ENCODE measurements at places on chromosomes 3 and 15. TPM values are rescaled to one million over a fixed set of nuclear protein-coding genes. Genes with fewer than 3 reads are reported as not detected.

CCR9 gene
- not detected for total RNA-seq

DBR1 gene
- 14.7 TPM for total RNA-seq

TMOD2 gene
- total RNA-seq = 5.9 TPM

FBXW12 gene
- not detected for total RNA-seq

GOLGA6L1 gene
- total RNA-seq = not detected

GAP43 gene
- total RNA-seq = 0.54 TPM

ALAS1 gene
- 33.9 TPM for total RNA-seq

CNTN3 gene
- 18.5 TPM for total RNA-seq

CFAP100 gene
- not detected for total RNA-seq

- no peaks in the 10 kb centered on the region for H3K36me3 ChIP-seq
- H3K4me3 ChIP-seq = no peak overlapping the region
- no peak overlapping the region for H3K27ac ChIP-seq
- no peaks in the 10 kb centered on the region for H3K27me3 ChIP-seq
- no peaks in the 10 kb centered on the region for H3K4me1 ChIP-seq
These were observed 96.6 kb downstream of the FHIT start for GRCh38 chr3:61154457-61155198.

DNA sequence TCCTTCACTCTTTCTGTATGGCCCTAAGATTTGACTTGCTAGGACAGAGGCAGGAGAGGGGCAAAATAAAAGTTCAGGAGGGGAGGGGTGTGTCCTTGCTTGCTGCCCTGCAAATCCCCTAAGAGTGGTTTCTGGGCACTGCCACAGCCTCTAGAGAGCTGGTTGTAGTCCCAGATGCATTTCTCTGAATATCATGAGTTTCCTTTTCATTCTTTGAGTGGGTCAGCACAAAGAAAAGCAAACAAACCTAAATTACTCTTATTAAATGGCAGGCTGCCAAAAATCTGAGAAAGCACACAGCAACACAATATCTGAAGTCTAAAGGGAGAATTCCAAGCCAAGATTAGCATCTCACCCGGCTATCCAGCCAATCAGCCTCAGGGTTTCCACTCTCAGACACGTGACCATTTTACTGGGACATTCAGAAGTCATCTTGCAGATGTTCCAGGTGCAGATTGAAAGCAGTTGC is 919.3 kb downstream of the TUSC7 start:
- H3K27me3 ChIP-seq = no peaks in the 10 kb centered on the region
- H3K4me1 ChIP-seq = peaks cover 11% of the 10 kb centered on the region
- no peaks in the 10 kb centered on the region for H3K36me3 ChIP-seq
- peak; percentile 59 for DNase-seq
- no peak overlapping the region for H3K27ac ChIP-seq

- no peaks in the 10 kb centered on the region for H3K4me1 ChIP-seq
- H3K27ac ChIP-seq = no peak overlapping the region
- no peak overlapping the region for H3K4me3 ChIP-seq
These were observed 161.8 kb downstream of the SNRK start for GRCh38 chr3:43448098-43448497.

GRCh38 chr3:123791417-123791816 is 92.7 kb downstream of the MYLK start:
- H3K36me3 ChIP-seq = peaks cover 21% of the 10 kb centered on the region
- DNase-seq = peak; percentile 80
- H3K27ac ChIP-seq = peak overlapping the region; percentile 47
- peaks cover 48% of the 10 kb centered on the region for H3K4me1 ChIP-seq
- no peak overlapping the region for H3K4me3 ChIP-seq
- no peaks in the 10 kb centered on the region for H3K27me3 ChIP-seq

GRCh38 chr15:89808160-89808870 is 6.3 kb downstream of the ANPEP start:
- H3K27ac ChIP-seq = peak overlapping the region; percentile 8
- H3K27me3 ChIP-seq = no peaks in the 10 kb centered on the region
- peaks cover 20% of the 10 kb centered on the region for H3K4me1 ChIP-seq

DNA sequence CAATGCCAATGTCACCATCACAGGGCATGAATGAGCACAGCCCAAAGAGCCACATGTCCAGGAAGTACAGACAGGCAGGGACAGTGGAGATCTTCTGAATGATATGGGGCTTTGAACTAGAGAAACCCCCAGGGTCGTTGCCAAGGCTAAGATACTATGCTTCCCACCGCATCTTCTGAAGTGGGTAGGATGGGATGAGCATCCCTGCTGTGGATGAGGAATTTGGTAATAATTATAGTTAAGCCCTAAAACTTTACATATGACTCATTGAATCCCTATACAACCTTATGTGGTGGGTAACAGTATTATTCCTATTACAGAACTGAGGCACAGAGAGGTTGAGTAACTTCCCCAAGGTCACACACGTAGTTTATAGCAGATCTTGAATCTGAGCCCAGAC is 44.2 kb downstream of the WNT5A start:
- H3K27ac ChIP-seq = no peak overlapping the region
- DNase-seq = no peak
- H3K36me3 ChIP-seq = no peaks in the 10 kb centered on the region
- no peak overlapping the region for H3K4me3 ChIP-seq

- no peak for DNase-seq
- no peaks in the 10 kb centered on the region for H3K36me3 ChIP-seq
- peaks cover 12% of the 10 kb centered on the region for H3K4me1 ChIP-seq
- no peak overlapping the region for H3K4me3 ChIP-seq
These were observed 1.7 kb downstream of the SPATA12 start for GRCh38 chr3:57062101-57062631.

DNA sequence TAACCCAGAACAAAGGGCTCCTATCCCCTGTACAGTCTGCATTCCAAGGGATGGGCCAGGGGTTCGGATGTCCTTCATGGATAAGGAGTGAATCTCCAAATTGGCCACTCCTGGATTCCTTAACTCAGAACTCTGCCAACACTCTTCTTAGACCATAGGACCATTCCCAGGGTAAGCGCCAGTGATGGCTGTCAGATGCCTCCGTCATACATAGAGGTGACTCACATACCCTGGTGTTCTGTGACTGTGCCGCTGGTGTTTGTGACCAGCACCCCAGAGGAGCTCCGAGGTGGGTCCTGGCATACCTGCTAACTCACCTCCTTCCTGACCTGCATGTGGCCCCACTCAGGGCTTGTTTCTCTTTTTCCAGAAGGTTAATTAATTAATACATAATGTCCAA is 134.7 kb downstream of the KLF13 start:
- H3K4me1 ChIP-seq = peaks cover 26% of the 10 kb centered on the region
- DNase-seq = no peak
- no peaks in the 10 kb centered on the region for H3K27me3 ChIP-seq
- H3K4me3 ChIP-seq = no peak overlapping the region

DNA sequence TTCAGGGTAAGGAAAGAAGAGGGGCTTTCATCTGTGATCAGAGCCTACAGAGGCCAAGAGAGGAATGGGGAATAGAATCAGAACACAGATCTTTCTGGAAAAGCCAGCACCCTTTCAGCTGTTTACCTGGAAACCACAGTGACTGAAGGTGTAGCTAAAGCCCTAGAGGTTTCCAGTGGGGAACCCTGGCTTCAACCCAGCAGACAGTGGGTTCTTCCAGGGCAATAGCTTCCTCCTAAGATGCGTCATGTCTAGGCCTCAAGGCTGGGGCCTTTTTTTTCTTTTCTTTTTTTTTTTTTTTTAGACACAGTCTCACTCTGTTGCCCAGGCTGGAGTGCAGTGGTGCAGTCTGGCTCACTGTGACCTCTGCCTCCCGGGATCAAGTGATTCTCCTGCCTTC is 3.1 kb upstream of the CPNE9 start:
- H3K27me3 ChIP-seq = peaks cover 10% of the 10 kb centered on the region
- no peaks in the 10 kb centered on the region for H3K36me3 ChIP-seq
- peaks cover 3% of the 10 kb centered on the region for H3K4me1 ChIP-seq
- peak; percentile 33 for DNase-seq
- H3K4me3 ChIP-seq = no peak overlapping the region
- no peak overlapping the region for H3K27ac ChIP-seq

DNA sequence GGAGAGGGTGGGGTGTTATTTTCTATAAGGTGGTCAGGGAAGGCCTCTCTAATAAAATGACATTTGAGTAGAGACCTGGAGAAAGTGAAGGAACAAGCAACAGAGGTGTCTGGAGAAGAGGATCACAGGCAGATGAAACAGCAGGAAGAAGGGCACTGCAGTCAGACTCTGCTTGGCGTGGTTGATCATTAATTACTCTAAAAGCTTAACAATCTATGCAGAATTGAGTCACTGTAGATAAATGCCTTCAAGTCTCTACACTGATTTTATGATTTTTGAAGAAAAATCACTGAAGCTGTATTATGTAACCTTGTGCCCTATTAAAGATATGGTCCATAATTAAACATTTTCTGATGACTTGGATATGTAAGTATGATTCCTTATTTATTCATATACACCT is 114.2 kb downstream of the TNIK start:
- H3K36me3 ChIP-seq = no peaks in the 10 kb centered on the region
- no peak overlapping the region for H3K27ac ChIP-seq
- DNase-seq = no peak
- H3K27me3 ChIP-seq = no peaks in the 10 kb centered on the region

DNA sequence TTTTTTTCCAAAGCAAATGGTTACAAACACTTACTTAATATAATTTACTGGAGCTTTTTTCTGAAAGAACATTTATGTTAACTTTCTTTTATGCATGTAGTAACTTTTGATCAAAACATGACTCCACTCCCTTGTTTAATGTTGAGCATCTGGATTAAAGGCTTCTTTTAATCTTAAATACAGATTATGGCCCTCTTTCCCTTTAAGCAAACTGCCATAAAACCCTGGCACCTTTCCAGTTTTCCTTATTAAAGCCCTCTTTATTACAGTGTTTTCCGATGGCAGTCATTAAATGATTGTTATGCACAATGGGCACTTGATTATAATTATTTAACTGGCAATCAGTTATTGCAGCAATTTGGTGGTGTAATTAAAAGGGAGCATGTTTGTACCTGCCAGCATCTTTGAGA is 167.0 kb downstream of the VGLL4 start:
- H3K36me3 ChIP-seq = no peaks in the 10 kb centered on the region
- DNase-seq = no peak
- peak overlapping the region; percentile 79 for H3K27ac ChIP-seq
- H3K4me1 ChIP-seq = peaks cover 23% of the 10 kb centered on the region

DNA sequence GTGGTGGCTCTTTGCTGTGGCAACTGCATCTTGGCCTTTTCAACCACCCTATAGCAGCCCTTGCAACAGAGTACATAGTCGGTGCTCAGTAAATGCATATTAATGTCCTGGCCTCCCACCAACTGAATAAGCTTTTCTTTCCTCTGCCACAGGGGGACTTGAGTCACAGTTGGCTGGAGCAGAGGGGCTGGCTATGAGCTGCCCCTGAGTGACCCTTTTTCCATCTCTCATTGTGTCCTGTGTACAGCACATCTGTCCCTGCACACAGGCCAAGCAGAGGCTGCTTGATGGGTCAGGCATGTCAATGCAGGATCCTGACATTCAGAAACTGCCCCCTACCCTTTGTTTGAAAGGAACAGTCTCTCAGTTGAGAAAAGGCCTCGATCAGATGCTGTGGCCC is 22.4 kb downstream of the SPSB4 start:
- H3K27ac ChIP-seq = no peak overlapping the region
- peaks cover 8% of the 10 kb centered on the region for H3K4me1 ChIP-seq
- H3K4me3 ChIP-seq = no peak overlapping the region
- H3K27me3 ChIP-seq = no peaks in the 10 kb centered on the region
- DNase-seq = no peak

DNA sequence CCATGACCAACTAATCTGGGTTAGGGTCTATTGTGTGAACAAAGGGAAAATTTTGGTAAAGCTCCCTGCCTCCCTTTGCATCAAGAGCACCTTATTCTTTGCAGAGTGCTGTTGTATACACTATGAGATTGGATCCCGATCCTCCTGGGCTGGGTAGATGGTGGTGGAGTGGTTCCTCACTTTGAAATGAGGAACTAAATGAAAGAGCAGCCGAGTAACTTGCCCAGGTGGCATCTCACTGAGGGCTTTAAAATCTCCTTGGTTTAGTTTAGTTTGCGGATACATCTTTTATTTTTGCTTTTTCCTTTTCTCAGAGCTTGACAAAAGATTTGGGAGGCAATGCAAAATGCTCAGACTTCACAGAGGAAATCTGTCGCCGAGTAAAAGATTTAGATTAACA is 19.4 kb downstream of the IDH3A start:
- no peaks in the 10 kb centered on the region for H3K27me3 ChIP-seq
- peaks cover 33% of the 10 kb centered on the region for H3K36me3 ChIP-seq
- H3K4me3 ChIP-seq = no peak overlapping the region
- no peaks in the 10 kb centered on the region for H3K4me1 ChIP-seq
- no peak overlapping the region for H3K27ac ChIP-seq

GRCh38 chr3:185317674-185318073 is 45.3 kb upstream of the MAP3K13 start:
- H3K27ac ChIP-seq = no peak overlapping the region
- no peaks in the 10 kb centered on the region for H3K27me3 ChIP-seq
- H3K36me3 ChIP-seq = no peaks in the 10 kb centered on the region

- H3K4me1 ChIP-seq = peaks cover 9% of the 10 kb centered on the region
- H3K36me3 ChIP-seq = no peaks in the 10 kb centered on the region
- H3K4me3 ChIP-seq = no peak overlapping the region
- no peak for DNase-seq
These were observed 10.4 kb upstream of the ACAP2 start for GRCh38 chr3:195453236-195453635.

GRCh38 chr3:62876064-62876463 is 848 bp upstream of the CADPS start:
- peak; percentile 77 for DNase-seq
- H3K4me1 ChIP-seq = peaks cover 11% of the 10 kb centered on the region
- 0 out of 2 replicates have a peak, but pooled peaks cover 15% of the 10 kb centered on the region for H3K27me3 ChIP-seq

DNA sequence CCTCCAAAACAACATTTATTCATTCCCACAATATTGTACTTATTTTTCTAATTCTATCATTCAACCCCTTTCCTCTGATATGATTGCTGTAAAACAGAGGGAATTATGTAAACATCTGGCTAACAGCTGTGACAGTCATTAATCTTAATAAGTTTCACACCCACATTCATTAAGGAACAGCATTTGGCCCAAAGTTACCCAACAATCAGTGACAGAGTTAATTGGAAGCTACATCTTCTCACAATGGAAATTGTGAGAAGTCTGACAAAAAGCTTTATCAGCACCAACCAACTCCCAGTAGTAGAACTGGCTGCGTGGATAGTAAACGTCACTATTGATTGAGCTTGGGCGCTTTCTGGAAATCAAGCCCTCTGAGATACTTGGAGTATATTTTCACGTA is 165.8 kb upstream of the SLC24A5 start:
- no peak overlapping the region for H3K27ac ChIP-seq
- no peak overlapping the region for H3K4me3 ChIP-seq
- DNase-seq = no peak
- no peaks in the 10 kb centered on the region for H3K36me3 ChIP-seq
- H3K27me3 ChIP-seq = no peaks in the 10 kb centered on the region

DNA sequence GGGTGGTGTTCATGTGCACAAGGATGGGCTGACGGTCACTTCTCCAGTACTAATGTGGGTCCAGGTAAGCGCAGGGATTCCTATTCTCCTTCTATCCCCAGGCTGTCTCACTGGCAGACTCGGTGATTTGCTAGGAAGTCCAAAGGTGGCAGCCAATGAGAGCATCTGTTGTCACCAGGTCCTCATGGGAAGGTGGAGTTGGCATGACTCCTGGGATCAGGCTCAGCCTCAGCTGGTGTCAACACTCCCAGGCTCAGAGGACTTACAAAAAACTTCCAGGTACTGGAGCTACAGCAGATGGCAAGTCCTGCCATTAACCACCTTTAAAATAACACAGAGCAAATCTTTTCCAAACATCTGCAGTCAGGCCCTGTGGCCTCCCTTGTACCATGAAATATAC is 13.8 kb downstream of the XYLB start:
- H3K27me3 ChIP-seq = no peaks in the 10 kb centered on the region
- H3K36me3 ChIP-seq = no peaks in the 10 kb centered on the region
- no peak overlapping the region for H3K4me3 ChIP-seq
- DNase-seq = no peak
- H3K4me1 ChIP-seq = no peaks in the 10 kb centered on the region
- H3K27ac ChIP-seq = no peak overlapping the region

- H3K27me3 ChIP-seq = peaks cover 22% of the 10 kb centered on the region
- no peaks in the 10 kb centered on the region for H3K4me1 ChIP-seq
- no peak for DNase-seq
- H3K36me3 ChIP-seq = no peaks in the 10 kb centered on the region
- H3K4me3 ChIP-seq = no peak overlapping the region
These were observed 59.0 kb downstream of the SCN5A start for GRCh38 chr3:38590521-38590920.

All from GM23248 (cell line).